Activated naive CD8-positive, alpha-beta T cell treated with anti-CD3 and anti-CD28 coated beads, Interleukin-2, amount 10 ng/mL, durations not matched to agents 7 days and 5 days (primary cell): ENCODE measurements at places on chromosomes 4 and X. TPM values are rescaled to one million over a fixed set of nuclear protein-coding genes. Genes with fewer than 3 reads are reported as not detected.

Gene CNGA1
- total RNA-seq: not detected

Gene F8A1
- 47.9 TPM for total RNA-seq

Gene NDST3
- not detected for total RNA-seq

Gene PDLIM3
- total RNA-seq: not detected

Gene USP17L5
- total RNA-seq: not detected

Gene CITED1
- total RNA-seq: not detected

Gene RNF212
- 7.3 TPM for total RNA-seq

Gene ZNF185
- total RNA-seq: 1.6 TPM

Gene S100P
- 1.5 TPM for total RNA-seq

Gene GLRB
- total RNA-seq: not detected

Gene ETDC
- not detected for total RNA-seq

- no peak for DNase-seq
- H3K27me3 ChIP-seq: no peaks in the 10 kb centered on the region
- H3K27ac ChIP-seq: no peak overlapping the region
- H3K4me1 ChIP-seq: no peaks in the 10 kb centered on the region
These were observed 52.1 kb downstream of the NYX start for GRCh38 chrX:41499195-41499594.

- DNase-seq: no peak
- peak overlapping the region; percentile 88 for H3K27ac ChIP-seq
- H3K36me3 ChIP-seq: peaks cover 27% of the 10 kb centered on the region
- no peaks in the 10 kb centered on the region for H3K27me3 ChIP-seq
These were observed 3.0 kb downstream of the NFKB1 start for GRCh38 chr4:102503831-102504786.

- no peaks in the 10 kb centered on the region for H3K36me3 ChIP-seq
- peaks cover 2% of the 10 kb centered on the region for H3K27me3 ChIP-seq
- no peak overlapping the region for H3K4me3 ChIP-seq
- DNase-seq: no peak
- H3K4me1 ChIP-seq: peaks cover 2% of the 10 kb centered on the region
- no peak overlapping the region for H3K27ac ChIP-seq
These were observed 99.3 kb upstream of the GRPR start for GRCh38 chrX:16023790-16024734.

GRCh38 chrX:53678667-53679066, 7.9 kb downstream of the HUWE1 start:
- H3K27ac ChIP-seq: no peak overlapping the region
- peaks cover 28% of the 10 kb centered on the region for H3K4me1 ChIP-seq
- DNase-seq: no peak
- no peak overlapping the region for H3K4me3 ChIP-seq

- no peaks in the 10 kb centered on the region for H3K27me3 ChIP-seq
- H3K4me3 ChIP-seq: no peak overlapping the region
- H3K4me1 ChIP-seq: peaks cover 15% of the 10 kb centered on the region
- no peak overlapping the region for H3K27ac ChIP-seq
- DNase-seq: no peak
These were observed 26.7 kb downstream of the PDS5A start for GRCh38 chr4:39950861-39951481.

- H3K27ac ChIP-seq: no peak overlapping the region
- peak; percentile 37 for DNase-seq
- peaks cover 8% of the 10 kb centered on the region for H3K27me3 ChIP-seq
- H3K4me1 ChIP-seq: peaks cover 10% of the 10 kb centered on the region
These were observed 97.3 kb upstream of the DCLK2 start for GRCh38 chr4:149980941-149981340.

DNA sequence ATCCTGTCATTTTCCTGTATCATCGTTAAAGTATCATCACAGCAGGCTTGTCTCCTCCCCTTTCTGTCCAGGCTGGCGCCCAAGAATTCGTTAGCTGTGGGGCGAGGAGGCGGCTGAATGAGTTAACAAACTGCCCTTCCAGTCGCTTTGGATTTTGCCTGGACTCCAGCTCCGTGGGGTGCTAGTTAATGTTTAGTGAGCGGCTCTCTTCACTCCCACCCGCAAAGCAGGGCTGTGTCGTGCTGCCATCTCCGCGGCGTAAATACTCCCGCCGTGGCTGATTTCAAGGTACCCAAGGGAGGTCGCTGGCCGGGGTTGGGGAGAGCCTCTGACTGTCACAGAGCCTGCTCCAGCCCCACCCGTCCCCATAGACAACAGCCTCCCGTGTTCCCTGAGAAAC, 44.9 kb upstream of the SPRY1 start:
- no peaks in the 10 kb centered on the region for H3K36me3 ChIP-seq
- peaks cover 12% of the 10 kb centered on the region for H3K4me1 ChIP-seq
- H3K4me3 ChIP-seq: no peak overlapping the region
- peaks cover 2% of the 10 kb centered on the region for H3K27me3 ChIP-seq
- no peak overlapping the region for H3K27ac ChIP-seq
- DNase-seq: no peak

- peaks cover 1% of the 10 kb centered on the region for H3K4me1 ChIP-seq
- no peak overlapping the region for H3K27ac ChIP-seq
- no peak overlapping the region for H3K4me3 ChIP-seq
- no peak for DNase-seq
- H3K36me3 ChIP-seq: no peaks in the 10 kb centered on the region
- peaks cover 10% of the 10 kb centered on the region for H3K27me3 ChIP-seq
These were observed 80.0 kb downstream of the JAKMIP1 start for GRCh38 chr4:6120361-6120760.

- no peak overlapping the region for H3K27ac ChIP-seq
- DNase-seq: no peak
- no peaks in the 10 kb centered on the region for H3K27me3 ChIP-seq
- no peaks in the 10 kb centered on the region for H3K36me3 ChIP-seq
These were observed 126.9 kb upstream of the VEGFC start for GRCh38 chr4:176919631-176920030.

DNA sequence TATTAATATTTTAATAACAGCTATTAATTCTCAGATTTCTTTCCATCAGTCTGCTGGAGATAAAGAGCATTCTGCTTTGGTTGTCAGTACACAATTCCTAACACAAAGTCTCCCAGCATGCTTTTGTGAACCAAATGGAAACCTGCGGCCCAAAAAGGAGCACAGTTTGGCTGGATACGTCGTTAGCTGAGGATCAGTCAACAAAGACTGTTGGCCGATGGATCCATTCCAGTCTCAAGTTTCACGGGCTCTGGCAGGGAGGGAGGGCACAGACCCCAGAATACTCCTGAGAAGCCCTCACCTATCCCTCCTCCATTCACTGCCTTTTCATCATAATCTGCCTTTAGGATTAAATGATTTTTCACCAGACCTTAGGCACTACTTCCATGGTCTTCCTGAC, 26.3 kb upstream of the PRSS48 start:
- no peak for DNase-seq
- no peak overlapping the region for H3K27ac ChIP-seq
- no peak overlapping the region for H3K4me3 ChIP-seq
- no peaks in the 10 kb centered on the region for H3K36me3 ChIP-seq
- H3K27me3 ChIP-seq: peaks cover 10% of the 10 kb centered on the region

- no peaks in the 10 kb centered on the region for H3K27me3 ChIP-seq
- H3K4me1 ChIP-seq: no peaks in the 10 kb centered on the region
- H3K36me3 ChIP-seq: no peaks in the 10 kb centered on the region
- no peak overlapping the region for H3K27ac ChIP-seq
- DNase-seq: no peak
These were observed 1047.7 kb downstream of the C4orf33 start for GRCh38 chr4:130143656-130144055.

GRCh38 chr4:77631276-77631675, 25.7 kb downstream of the CXCL13 start:
- peaks cover 6% of the 10 kb centered on the region for H3K4me1 ChIP-seq
- H3K4me3 ChIP-seq: no peak overlapping the region
- no peak overlapping the region for H3K27ac ChIP-seq
- H3K27me3 ChIP-seq: no peaks in the 10 kb centered on the region

DNA sequence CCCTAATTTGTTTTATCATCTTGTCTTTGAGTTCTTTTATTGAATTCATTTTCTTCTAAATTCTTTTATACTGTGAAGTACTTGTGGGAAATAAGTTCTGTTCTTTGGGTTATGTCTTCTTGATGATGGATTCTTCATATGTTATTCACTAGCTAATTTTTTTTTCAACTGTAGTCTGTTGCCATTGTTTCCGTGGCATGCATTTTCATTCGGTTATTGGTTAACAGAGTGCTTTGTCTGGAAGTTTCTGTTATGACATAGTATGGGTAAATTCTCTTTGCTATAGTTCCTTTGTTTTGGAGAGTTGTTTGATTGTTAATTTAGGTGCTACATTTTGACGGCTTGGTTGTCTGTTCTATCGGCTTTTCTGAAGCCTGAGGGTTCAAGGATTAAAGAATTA, 184.9 kb upstream of the AADAT start:
- no peak overlapping the region for H3K4me3 ChIP-seq
- DNase-seq: no peak
- H3K27ac ChIP-seq: no peak overlapping the region
- no peaks in the 10 kb centered on the region for H3K27me3 ChIP-seq

- no peaks in the 10 kb centered on the region for H3K4me1 ChIP-seq
- no peaks in the 10 kb centered on the region for H3K27me3 ChIP-seq
- no peak overlapping the region for H3K4me3 ChIP-seq
- no peak overlapping the region for H3K27ac ChIP-seq
- DNase-seq: no peak
These were observed 47.3 kb downstream of the ARHGAP24 start for GRCh38 chr4:85522277-85522676.

- H3K27ac ChIP-seq: no peak overlapping the region
- H3K36me3 ChIP-seq: no peaks in the 10 kb centered on the region
- H3K4me1 ChIP-seq: peaks cover 1% of the 10 kb centered on the region
- no peaks in the 10 kb centered on the region for H3K27me3 ChIP-seq
- no peak overlapping the region for H3K4me3 ChIP-seq
These were observed 66.4 kb upstream of the HHIP start for GRCh38 chr4:144579411-144580030.

- H3K27ac ChIP-seq: no peak overlapping the region
- peaks cover 24% of the 10 kb centered on the region for H3K4me1 ChIP-seq
- no peaks in the 10 kb centered on the region for H3K36me3 ChIP-seq
- no peak overlapping the region for H3K4me3 ChIP-seq
- peaks cover 33% of the 10 kb centered on the region for H3K27me3 ChIP-seq
These were observed 37.2 kb downstream of the CPLX1 start for GRCh38 chr4:788636-789297.

- peaks cover 36% of the 10 kb centered on the region for H3K36me3 ChIP-seq
- peak overlapping the region; percentile 91 for H3K27ac ChIP-seq
- H3K4me1 ChIP-seq: peaks cover 52% of the 10 kb centered on the region
- no peaks in the 10 kb centered on the region for H3K27me3 ChIP-seq
- DNase-seq: no peak
- H3K4me3 ChIP-seq: peak overlapping the region; percentile 87
These were observed 40.0 kb downstream of the HADH start for GRCh38 chr4:108029731-108030130.

- no peaks in the 10 kb centered on the region for H3K27me3 ChIP-seq
- no peak overlapping the region for H3K4me3 ChIP-seq
- H3K36me3 ChIP-seq: no peaks in the 10 kb centered on the region
- no peaks in the 10 kb centered on the region for H3K4me1 ChIP-seq
- H3K27ac ChIP-seq: no peak overlapping the region
- no peak for DNase-seq
These were observed 815.8 kb upstream of the EPHA5 start for GRCh38 chr4:66486068-66486467.

DNA sequence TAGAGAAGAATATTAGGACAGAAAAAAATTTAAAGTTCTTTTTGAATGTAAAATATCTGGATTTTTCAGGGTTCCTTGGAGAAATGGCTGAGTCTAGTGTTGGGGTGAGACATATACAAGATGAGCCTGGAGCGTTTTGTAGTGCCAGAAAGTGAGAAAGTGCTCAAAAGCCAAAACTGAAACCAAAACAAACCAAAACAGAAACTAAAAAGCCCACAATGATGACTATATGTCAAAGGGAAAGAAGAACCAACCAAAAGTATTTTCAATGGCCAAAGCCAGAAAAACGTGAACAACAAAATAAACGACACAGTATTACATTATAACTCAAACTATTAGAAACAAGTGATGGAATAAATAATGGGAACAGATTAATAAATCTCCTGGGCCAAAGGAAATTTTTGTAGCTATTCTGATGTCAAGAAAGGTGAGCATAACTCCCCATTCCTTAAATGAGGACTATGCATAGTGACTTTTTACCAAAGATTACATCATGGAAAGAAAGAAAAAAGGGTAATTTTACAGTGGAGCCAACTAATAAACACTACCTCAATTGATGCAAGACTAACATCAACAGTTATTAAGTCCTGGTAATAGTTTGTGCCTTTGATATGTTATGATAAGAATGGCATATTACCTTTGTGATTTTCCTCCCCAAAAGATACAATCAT, 1137.6 kb downstream of the C4orf33 start:
- no peaks in the 10 kb centered on the region for H3K27me3 ChIP-seq
- no peaks in the 10 kb centered on the region for H3K36me3 ChIP-seq
- H3K4me1 ChIP-seq: peaks cover 7% of the 10 kb centered on the region
- H3K4me3 ChIP-seq: peak overlapping the region; percentile 58

GRCh38 chr4:106614441-106614840, 245.9 kb upstream of the GIMD1 start:
- H3K4me1 ChIP-seq: no peaks in the 10 kb centered on the region
- H3K4me3 ChIP-seq: no peak overlapping the region
- DNase-seq: no peak

GRCh38 chr4:74649193-74649592, 145.1 kb downstream of the BTC start:
- DNase-seq: no peak
- no peak overlapping the region for H3K4me3 ChIP-seq
- no peaks in the 10 kb centered on the region for H3K36me3 ChIP-seq
- no peak overlapping the region for H3K27ac ChIP-seq

- H3K27me3 ChIP-seq: peaks cover 2% of the 10 kb centered on the region
- H3K4me1 ChIP-seq: no peaks in the 10 kb centered on the region
- no peak overlapping the region for H3K27ac ChIP-seq
These were observed 56.1 kb downstream of the PJA1 start for GRCh38 chrX:69109036-69109663.
